ENCODE measurements at places on chromosomes 4 and X.

DNA sequence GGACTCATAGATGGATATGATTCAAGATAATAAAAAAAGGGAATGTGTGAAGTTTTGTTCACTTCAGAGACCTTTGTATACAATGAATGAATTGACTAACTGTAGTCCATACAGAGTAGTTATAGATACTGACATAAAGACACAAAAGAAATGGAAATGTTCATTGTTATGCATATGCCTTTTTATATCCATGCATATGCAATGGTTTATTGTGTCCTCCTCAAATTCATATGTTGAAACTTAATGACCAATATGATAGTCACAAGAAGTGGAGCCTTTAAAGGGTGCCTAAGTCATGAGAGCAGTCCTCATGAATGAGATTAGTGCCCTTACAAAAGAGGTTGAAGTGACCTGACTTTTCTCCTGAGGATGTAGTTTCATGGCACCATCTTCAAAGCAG is 467.5 kb upstream of the NDST4 start:
- no peak for DNase-seq

- DNase-seq = no peak
These were observed 9.6 kb upstream of the UVSSA start for GRCh38 chr4:1337376-1337831.

- DNase-seq = peak; percentile 77
These were observed 16.6 kb upstream of the PTCHD1 start for GRCh38 chrX:23317799-23318724.

DNA sequence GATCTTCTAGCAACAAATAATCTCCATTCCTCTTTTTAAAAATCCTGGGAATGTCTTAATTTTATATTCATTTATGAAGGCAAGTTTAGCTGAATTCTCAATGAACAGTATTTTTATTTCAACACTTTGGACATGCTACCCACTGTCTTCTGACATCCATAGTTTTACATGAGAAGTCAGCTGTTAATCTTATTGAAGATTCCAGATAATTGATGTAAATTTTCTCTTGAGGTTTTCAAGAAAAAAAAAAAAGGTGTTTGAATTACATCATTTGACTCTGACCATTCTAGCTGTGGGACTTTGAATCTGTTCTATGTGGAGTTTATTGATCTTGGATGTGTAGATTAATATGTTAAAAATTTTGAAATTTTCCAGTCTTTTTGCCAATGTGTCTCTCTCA is 28.0 kb downstream of the PDHA2 start:
- no peak for DNase-seq

DNA sequence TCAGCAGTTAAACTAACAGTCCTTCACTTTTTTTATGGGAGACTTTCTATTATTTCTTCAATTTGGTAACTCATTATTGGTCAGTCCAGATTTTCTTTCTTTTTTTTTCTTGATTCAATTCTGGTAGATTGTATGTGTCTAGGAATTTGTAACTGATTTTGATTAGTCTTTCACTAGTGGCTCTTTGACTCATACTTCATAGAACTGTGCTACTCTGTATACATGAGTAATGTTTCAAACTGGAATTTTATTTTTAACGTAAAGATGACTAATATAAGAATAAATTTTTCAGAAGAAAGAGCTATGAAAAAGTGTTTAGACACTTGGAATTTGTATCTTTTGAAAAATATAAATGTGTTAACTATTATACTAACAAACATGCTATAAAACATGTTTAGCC is 813.0 kb downstream of the TRAM1L1 start:
- no peak for DNase-seq
